ENCODE measurements at places on chromosomes 6 and 20.

DNA sequence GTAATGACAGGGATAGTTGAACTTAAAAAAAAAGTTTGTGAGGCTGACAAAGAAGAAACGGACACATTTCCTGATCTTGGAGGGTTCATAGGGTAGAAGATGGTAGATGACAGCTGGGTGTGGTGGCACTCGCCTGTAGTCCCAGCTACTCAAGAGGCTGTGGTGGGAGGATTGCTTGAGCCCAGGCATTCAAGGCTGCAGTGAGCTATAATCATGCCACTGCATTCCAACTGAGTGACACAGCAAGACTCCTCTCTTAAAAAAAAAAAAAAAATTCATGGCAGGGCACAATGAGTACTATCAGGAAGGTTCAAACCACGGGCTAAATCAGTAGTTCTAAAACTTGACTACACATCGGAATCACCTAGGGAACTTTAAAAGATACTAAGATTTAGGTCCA lies 2.0 kb upstream of the MICA start:
- no peak for DNase-seq

GRCh38 chr6:144305985-144306384 lies 20.9 kb downstream of the UTRN start:
- no peak for DNase-seq

- DNase-seq: no peak
Measured at GRCh38 chr6:165880686-165881085, 217.6 kb upstream of the PDE10A start.

DNA sequence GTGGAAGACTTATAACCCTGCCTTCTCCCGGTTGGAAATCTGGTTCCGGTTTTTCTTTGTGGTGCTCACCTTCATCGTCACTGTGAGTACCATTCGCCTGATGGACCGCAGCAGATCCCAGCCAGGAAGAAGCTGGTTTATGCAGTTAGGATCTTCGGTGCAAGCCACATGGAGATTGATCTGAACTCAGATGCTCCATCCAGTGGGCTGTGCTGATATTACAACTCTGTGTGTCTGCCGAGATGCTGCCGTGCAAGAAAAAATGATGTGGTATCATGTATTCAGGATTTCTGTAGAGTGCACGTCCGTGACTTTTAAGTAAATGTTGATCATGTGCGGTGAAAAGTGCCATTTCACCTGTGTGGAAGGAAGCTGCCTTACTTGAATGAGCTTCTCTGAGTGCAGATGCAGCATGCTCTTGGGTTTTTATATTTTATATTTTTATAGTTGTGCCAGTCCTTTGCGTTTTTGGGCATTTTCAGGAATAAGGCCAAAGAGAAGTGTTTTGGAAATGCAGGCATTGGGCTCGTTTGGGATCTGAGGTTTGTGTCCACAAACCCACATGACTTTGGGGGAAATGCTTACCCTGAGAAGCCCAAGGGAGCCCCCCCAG lies 39.2 kb downstream of the DYNLT1 start:
- no peak for DNase-seq

GRCh38 chr6:67127041-67127440 lies 1420.0 kb upstream of the EYS start:
- no peak for DNase-seq

GRCh38 chr6:42185597-42185996 lies 9.2 kb downstream of the GUCA1B start:
- DNase-seq: no peak

GRCh38 chr6:113634352-113635163 lies 222.6 kb upstream of the MARCKS start:
- DNase-seq: no peak

- no peak for DNase-seq
Measured at GRCh38 chr6:19934996-19935591, 97.9 kb downstream of the ID4 start.

DNA sequence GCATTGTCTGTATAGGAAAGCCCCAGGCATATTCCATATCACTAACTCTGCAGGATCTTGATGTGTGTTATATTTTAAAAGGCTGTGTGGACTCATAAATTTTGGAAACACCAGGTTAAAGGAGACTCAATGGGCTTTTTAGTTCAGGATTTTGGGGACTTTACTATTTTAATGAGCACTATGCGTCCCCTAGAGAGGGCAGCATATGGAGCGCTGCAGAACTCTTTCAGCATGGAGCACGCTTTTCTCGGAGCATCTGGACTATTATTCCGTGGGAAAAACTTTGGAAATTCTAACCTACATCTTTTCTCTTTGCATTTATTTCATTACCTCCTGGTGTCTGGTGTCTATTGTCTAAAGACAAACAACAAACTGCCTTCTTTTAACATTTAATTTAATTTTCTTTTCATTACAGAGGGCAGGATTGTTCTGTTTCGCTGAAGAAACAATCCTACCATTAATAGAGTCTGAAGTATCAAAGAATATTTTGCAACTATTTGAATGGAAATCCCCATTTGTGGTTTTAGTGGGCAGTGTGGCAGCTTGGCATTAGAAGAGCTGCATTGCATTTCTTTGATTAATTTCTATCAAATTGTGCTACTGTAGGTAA lies 399.9 kb upstream of the HSF2 start:
- no peak for DNase-seq

DNA sequence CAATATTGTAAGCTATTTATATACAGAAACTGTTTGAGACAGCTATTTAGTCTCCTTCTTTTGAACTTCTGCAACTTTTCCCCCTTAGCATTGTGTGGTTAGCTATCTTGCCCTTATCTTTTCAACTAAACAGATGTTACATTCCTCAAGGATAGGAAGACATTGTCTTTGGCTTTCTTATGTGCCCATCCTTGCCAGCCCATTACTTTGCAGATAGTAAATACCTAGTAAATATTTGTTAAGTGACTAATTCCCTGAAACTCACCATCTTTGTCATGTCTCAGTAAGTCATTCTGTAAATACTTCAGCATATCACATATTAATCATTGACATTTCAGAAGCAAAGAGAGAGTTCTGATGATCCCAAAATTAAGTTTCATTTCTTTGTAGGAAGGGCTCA lies 69.1 kb upstream of the FLRT3 start:
- DNase-seq: no peak

DNA sequence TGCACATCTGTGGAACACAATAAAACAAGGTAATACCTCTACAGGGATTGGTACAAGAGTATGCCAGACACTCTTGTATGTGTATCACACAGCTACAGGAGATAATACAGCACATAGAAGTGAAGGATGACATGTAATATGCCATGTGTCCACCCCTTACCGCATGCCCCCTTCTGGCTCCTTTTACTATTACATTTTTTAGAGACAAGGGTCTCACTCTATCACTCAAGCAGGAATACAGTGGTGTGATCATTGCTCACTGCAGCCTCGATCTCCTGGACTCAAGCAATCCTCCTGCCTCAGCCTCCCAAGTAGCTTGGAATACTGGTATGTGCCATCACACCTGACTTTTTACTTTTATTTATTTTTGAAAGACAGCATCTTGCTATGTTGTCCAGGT lies 4.2 kb upstream of the NCR3 start:
- no peak for DNase-seq

DNA sequence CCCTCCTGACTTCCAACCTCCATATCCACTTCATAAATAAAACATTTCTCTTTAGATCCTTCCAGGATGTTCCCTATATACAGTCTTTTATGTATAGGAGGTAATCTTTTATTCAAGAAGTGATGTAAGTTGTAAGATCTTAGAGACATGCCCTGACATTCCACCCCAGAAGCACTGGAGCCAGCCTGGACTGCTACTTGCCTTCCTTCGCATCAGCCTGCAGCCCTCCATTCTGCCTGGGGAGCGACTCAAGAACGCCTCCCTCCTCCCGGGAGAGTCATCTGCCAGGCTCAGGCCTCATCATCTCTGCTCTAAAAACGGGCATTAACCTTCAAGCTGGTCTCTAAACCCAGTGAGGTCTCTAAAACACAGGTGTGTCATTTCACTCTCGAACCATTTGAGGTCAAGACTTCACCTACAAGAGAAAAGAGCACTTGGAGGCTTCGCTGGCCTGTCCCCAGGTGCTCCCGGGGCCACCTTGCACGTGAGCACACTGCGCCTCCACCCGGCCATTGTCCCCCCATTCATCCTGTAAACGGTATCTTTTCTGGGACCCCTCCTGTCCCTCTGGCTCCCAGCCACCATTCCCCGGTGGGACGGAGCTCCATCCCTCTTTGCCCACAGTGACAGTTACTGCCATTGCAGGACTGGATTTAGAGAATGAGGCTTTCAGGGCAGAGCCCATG lies 107.5 kb upstream of the PDE10A start:
- DNase-seq: no peak

DNA sequence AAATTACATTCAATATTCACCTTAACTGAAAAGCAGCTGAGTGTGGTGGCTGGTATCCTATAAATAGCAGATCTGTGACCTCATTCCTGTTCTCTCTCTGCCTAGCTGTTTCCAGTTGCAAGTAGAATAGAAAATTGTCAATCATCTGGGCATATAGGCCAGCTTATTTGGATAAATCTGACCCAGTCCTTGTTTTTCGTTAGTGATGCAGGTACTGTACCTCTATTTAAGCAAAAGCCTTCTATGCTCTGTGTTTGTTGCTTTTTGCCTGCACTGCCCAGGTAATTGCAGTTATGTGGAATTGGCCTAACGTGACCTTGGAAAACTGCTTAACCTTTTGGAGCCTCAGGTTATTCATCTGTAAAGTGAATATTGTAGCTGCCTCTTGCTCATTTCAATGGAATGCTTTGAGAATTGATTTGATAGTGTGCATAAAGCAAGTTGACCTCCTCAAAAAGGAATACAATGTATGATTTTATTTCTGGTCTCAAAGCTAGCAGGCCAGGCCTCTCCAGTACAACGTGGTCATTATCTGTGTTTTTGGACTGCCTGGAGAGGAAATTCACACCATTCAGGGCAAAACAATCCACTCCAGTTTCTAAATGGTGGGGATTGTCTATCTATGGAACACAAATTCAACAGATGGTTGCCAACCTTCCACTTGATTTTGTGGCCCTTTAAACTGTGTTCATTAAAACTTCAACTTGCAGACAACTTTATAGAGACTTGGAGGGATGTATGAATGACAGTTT lies 508.7 kb upstream of the CITED2 start:
- no peak for DNase-seq

DNA sequence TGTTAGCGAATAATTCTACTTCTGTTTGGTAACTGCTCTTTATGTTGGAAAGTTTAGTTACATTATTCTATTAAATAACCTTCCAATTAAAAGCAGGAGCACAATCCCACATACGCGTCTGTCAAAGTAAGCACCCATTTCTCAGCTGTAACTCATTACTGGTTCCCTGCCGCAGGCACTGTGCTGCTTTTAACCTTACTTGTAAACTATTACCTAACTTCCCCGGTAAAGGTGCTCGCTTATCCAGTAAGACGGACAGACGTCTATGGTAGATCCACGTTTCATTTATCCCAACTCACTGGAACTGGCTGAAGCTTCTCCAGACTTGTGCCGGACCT lies 529 bp upstream of the ENPP4 start:
- no peak for DNase-seq

DNA sequence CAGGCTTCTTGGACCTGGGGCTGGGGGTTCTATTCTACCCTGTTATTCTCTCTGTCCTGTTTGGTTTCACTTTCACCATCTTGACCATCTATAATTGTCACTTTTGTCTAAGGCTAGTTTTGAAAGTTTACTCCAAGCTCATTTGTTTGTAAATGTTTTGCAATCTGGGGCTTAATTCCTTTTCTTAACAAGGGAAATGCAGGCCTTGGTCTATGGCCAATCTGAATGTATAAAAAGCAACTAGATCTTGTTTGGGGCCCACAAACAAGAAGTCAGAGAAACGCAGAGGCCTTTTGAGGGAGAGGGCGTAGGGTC lies 86.3 kb upstream of the PREP start:
- DNase-seq: no peak

GRCh38 chr20:32628960-32629530 lies 43.9 kb upstream of the NOL4L start:
- DNase-seq: no peak

DNA sequence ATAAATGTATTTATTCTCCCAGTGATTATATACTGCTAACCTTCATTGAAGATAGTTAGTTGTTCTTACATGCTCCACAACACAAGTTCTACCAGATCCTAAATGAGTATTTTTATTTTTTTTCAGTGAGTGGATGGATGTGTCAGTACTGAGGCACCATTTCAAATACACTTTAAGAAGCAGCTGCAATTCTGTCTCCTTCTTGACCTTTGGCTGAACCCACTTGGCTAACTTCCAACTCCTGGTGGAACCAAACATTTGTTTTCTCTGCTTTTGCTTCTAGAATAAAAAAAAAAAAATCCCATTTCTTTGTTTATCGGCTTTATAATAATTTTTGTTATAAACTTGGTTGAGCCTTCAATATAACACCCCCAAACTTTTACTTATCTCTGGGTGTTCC lies 458.3 kb upstream of the MAP3K7 start:
- DNase-seq: no peak

GRCh38 chr20:41228858-41229257 lies 88.7 kb downstream of the ZHX3 start:
- no peak for DNase-seq

GRCh38 chr6:100726666-100727065 lies 154.5 kb downstream of the ASCC3 start:
- no peak for DNase-seq

DNA sequence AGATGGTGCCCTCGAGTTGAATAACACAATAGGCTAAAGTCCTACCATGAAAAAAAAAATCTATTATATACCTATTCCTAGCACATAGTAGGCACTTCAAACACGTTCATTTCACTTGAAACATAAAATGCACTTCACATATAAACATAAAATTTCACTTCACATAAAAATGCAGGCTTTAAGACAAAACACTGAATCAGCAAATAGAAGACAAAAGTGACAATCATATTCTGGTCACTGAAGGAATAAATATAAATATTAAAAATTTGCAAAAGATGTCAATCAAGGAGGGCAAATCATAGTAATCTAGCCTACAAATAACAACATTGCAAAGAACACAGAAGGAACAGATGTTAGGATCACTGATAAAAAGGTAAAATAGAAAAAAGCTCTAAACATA lies 153.1 kb downstream of the LMBRD1 start:
- DNase-seq: no peak

DNA sequence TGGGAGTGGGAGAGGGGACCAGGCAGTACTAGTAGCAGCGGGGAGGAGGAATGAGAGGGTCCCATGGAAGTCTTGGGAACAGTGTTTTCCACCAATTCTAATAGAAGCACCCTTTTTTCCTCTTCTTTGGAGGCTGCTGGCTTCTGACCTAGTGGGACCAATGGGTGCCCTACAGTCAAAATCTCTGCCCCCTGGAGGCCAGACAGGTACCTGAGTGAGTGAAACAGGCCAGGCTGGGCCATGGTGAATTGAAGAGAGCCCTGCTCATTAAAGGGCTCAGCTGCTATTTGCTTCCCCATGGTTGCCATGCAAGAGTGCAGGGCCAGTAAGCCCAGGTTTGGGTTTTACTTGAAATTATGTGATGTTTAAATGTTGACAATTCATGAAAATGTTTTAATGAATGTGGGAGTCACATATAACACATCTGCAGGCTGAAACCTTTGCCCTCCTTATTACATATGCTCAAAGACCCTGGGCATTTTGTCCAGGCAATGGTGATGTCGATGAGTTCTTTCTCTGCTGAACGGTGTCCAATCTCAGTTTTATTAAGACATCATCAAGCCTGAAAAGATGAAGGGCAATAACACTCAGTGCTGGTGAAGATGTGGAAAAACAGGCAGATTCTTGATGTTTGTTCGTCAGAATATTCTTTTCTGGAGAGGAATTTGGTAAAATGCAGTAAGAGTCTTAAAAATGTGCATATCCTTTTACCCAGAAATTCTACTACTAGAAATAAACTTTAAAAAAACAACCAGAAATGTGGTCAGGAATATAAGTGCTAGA lies 42.3 kb upstream of the OCSTAMP start:
- DNase-seq: no peak

- DNase-seq: no peak
Measured at GRCh38 chr6:83707829-83708545, 914 bp downstream of the SNAP91 start.

GRCh38 chr6:14510038-14510437 lies 392.5 kb downstream of the CD83 start:
- no peak for DNase-seq
